ENCODE measurements at places on chromosomes 3 and 15.

- DNase-seq: no peak
These were observed 75.8 kb downstream of the AAGAB start for GRCh38 chr15:67178569-67179210.

DNA sequence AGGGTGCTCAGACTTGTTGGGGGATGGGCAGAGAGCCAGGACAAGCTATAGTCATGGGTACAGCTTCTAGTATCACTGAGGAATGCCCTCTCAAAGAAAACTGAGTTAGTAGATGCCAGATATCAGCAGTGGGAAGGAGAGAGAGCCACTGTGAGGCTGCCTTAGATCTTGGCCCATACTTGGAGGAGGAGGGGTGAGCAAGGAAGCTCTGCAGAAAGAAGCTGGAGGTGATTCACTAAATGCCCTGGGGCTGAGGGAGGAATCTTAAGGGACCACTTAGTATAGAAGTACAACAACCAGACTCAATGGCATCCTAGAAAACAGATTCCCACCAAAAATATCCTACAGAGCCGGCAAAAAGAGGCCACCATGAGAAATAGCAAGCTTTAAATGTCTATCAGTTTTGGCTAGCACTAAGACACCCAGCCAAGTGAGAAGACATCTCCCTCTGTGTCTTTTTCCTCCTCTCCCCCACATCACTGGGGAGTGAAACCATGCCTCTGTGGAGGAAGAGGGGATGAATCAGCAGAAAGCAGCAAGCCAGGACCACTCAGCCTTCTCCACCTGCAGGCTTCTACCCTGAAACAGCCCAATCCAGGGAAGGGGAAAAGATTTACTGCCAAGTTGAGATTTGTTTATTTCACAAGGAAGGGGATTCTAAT is 282.5 kb upstream of the STT3B start:
- DNase-seq: no peak

DNA sequence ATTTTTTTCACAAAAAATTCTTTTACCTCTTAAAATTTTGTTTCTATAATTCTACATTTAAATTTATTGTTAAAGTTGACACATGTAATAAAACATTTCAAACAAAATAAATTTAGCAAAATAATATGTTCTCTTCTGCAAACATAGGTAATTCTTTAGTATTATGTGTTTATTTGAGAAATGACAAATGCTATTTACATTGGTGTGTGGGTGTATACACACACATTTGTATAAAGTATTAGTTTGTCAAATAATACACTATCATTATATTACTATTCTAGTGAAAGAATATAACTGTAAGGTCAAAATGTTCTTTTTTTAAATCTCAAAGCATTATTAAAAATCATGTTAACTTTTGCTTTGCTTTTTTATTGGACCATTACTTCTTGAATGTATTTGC is 1370.6 kb downstream of the SI start:
- no peak for DNase-seq

DNA sequence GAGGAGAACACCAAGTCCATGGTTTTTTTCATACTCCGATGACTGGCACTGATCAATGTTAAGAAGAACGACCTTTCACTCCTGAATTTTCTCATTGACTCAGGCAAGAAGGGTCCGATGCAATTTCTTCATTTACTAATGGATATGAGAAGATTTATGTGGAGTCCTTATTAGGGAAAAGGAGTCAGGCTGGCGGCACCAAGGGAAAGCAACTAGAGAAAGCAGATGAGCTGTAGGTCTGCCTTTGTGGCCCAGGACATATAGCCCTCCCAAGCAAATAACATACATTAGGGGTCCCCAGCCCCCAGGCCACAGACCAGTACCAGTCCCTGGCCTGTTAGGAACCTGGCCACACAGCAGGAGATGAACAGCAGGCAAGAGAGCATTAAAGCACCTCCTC is 206.8 kb downstream of the KBTBD8 start:
- DNase-seq: no peak

DNA sequence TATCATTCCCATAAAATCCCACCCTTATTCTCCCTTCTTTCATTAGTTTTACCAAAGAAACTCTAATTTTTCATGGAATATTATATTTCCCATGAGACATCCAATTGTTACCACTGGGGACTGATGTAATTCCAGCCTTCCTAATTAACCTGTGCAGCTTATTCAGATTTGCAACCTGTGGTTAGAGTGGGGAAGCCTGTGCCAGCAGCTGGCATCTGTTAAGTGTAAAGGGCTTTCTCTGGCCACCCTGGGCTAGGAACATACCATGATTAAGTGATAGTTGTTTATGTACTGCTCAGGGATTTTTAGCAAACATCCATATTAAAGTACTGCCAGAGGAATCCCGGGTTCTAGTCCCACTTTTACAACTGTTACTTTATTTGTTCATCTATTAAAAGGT is 78.2 kb downstream of the TPRG1 start:
- no peak for DNase-seq

DNA sequence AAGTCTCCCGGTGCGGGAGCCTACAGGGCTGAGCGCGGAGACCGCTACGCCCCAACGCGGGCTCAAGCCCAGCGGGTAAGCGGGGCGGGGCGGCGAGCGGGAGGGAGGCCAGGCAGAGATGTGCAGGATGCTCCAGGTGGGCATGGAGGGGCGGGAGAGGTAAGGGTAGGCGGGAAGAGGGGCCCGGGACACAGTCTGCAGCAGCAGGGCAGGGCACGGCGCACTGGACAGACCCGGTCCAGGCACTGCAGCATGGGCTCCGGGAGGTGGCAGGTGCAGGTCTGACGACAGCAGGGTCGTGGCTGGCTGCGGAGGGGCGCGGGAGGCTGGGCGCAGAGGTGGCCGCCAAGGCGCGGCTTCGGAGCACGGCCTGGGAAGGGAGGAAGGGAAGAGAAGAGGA is 102.8 kb downstream of the GABRB3 start:
- no peak for DNase-seq

DNA sequence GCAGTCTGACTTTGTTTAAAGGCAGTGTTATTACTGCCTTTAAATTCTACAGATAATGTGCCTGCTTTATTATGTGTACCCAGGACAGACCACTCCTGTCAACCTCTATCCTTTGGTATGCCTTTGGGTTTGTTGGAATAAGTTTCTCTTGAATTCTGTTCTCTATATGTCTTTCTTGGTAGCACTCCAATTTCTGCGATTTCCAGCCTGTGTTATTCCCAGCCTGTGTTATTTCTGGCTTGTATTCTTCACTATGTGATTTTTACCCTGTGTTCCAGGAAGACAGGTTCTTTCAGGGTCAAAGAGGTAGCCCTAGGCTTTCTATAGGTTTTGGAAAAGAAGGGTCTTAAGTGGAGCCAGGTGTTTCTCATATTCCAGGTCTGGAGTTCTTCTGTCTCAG is 407.4 kb upstream of the AZI2 start:
- no peak for DNase-seq

GRCh38 chr3:48784426-48785120 is 63.1 kb downstream of the PRKAR2A start:
- DNase-seq: no peak

DNA sequence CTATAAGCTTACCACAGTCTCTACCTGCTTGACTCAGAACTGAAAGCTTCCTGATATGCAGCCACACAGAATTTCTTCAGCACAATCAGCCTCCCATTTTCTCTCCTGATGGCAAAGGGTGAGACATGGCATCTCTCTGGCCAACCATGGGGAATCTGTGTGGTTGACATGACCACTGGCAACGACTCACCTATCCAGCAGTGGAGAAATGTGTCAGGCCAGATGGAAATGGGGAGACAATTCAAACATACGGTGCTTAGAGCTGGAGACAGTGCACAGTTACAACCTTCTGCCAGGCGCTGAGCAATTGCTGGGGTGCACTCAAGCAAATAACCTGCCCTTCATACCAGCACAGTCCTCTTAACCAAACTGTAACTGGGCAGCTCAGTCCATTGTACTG is 3.6 kb downstream of the ZNF385D start:
- no peak for DNase-seq

DNA sequence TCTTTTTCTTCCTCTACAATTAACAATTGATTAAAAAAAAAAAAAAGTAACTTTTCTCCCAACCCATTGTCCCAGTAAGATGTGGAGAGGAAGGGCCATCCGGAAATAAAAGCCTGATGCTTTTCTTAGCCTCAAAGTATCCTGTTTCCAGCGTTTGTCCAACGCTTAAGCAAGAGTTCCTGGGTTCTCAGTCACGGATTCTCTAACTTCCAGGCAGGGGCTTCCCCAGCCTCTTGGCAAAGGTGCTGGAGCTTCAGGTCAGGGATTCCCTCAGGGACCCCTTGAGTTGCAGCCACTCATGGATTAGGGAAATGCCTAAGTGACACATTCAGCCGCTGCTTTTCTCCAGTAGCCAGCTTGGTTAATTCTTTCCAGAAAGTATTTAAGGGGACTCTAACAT is 22.3 kb upstream of the C2CD4B start:
- DNase-seq: no peak

GRCh38 chr15:72420576-72420975 is 22.5 kb downstream of the TMEM202 start:
- DNase-seq: no peak

DNA sequence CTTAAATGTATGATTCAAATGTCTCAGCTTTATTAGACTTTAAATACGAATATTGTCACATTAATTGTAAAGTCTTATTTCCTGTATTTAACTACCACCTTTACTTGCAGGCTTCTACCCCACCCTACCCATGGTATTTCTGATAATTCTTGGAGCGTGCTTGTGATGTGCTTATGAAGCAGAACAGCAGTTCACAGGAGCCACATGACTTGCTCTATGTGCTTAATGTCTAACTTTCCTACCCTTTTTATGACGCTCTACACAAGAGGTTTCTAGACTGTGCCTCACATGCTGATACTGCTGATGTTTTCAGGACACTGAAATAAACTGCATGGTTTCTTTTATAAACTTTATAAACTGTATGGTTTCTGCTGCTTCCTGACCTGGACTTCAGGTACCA is 553.5 kb upstream of the CCDC54 start:
- DNase-seq: no peak

DNA sequence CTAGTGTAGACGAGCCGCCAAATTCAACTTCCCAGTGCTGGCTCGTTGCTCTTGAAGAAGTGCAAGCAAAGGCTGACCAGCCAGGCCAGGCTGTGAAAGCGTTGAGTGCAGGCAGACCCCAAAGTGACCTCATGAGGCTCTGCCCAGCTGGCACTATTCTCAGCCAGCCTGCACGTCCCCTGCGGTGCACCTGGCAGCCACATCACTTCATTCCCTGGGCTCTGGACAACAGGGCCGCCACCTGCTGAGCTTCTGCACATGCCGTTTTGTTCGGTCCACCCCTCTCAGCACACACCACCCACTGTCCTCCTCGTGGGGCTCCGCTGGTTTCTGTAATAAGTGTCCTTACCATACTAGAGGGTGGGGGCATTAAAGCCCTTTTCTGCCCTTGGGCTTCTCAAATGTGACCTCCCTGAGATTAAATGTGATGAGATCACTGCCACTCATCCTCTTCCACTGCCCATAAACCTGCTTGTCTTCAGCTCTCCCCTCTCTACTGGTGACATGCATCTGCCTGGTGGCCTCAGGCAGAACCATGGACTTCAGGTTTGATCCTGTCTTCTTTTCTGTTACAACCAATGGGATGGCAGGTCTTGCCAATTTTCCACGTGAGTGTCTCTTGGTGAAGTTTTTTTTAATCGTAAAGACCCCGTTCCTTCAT is 6.1 kb downstream of the RASGRF1 start:
- DNase-seq: no peak

- DNase-seq: peak; percentile 73
These were observed at the start of gene LEO1 for GRCh38 chr15:51971375-51972133. Gene LEO1, minus strand, starts transcription at chr15:51971778. Its CDS starts 33 bp downstream, at chr15:51971745.

Measured in substantia nigra (tissue), 51 donors.